ENCODE measurements at places on chromosomes 6 and 20.

- DNase-seq = no peak
Measured at GRCh38 chr6:33049323-33050013, 24.0 kb downstream of the HLA-DPA1 start.

DNA sequence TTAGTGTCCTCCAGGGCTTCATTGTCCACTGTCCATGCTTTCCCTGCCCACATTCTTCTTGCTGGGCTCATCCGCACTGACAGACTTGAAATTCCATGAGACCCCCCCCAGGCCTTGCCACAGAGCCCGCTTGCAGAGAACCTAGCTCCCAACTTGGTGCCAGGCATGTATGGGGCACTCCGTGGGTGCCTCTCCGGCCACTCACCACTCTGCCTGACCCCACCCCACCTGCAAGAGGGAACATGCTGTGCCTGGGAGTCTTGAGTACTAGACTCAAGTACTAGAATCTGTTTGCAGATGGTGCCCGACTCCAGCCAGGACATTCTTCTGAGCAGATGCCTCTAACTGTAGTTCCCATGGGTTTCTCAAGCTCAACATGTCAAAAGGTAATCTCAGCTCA is 47.9 kb downstream of the TRERF1 start:
- DNase-seq = no peak

- no peak for DNase-seq
Measured at GRCh38 chr20:46945465-46945864, 50.8 kb downstream of the EYA2 start.

- DNase-seq = no peak
Measured at GRCh38 chr6:35386989-35387388, 44.6 kb downstream of the PPARD start.

- no peak for DNase-seq
Measured at GRCh38 chr20:57413986-57414385, 22.8 kb downstream of the RBM38 start.
